ENCODE measurements at places on chromosomes 2 and 18. TPM values are rescaled to one million over a fixed set of nuclear protein-coding genes. Genes with fewer than 3 reads are reported as not detected.
A peak's percentile ranks its signal among the peaks of the same experiment; 100 is the strongest.

Gene ANTXR1
- 12.8 TPM for polyA plus RNA-seq

DNA sequence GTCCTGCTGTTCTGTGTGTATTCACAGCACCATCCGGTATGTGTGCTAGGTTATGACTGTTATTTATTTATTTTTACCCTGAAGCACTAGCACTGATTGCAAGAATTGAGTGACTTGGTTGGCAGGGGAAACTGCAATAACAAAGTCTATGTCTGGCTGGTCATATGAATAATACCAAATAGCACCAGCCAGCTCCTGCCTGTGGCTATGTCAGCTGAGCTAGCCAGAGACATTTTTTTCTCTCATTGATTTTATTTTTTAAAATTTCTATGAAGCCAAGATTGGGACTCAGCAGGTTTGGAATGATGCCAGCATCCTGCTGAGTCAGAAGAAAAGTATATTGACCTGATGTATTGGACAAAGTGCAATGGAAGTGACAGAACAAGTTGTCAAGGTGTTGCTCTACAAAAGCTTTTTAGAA is 188.5 kb upstream of the CDH2 start:
- no peak for DNase-seq

Gene PPP1R1C
- 3.0 TPM for polyA plus RNA-seq

- DNase-seq, result peak; percentile 73
These were observed 67.2 kb downstream of the KCTD1 start for GRCh38 chr18:26480897-26481795.

- no peak for DNase-seq
These were observed 21.5 kb upstream of the GPC1 start for GRCh38 chr2:240413813-240414429.

- DNase-seq, result no peak
These were observed 62.3 kb downstream of the SMIM21 start for GRCh38 chr18:75365254-75365629.

Gene CRYBA2
- polyA plus RNA-seq, result not detected

Gene HOXD11
- not detected for polyA plus RNA-seq

Gene CHST9
- 0.03 TPM for polyA plus RNA-seq

GRCh38 chr2:148952621-148953020 is 77.6 kb downstream of the KIF5C start:
- DNase-seq, result no peak

Gene DSC1
- polyA plus RNA-seq, result 3.1 TPM

DNA sequence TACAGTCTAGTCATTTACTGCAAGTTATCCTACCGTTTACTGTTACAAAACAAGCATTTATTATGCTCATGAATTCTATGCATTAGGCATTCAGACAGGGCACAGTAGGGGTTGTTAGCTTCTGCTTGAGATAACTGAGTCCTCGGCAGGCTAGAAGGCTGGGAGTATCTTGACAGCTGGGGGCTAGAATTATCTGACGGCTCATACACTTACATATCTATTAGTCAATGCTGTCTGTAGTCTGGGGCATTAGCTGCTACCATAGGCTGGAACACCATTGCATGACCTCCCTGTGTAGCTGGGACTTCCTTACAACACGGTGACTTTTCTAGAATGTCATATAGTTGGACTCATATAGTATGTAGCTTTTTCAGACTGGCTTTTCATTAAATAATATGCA is 61.9 kb upstream of the ALK start:
- no peak for DNase-seq

Gene LRPPRC
- 115 TPM for polyA plus RNA-seq

Gene IGFBP5
- 0.15 TPM for polyA plus RNA-seq

GRCh38 chr18:8374676-8375075 is 234.6 kb upstream of the RAB12 start:
- no peak for DNase-seq

Gene ERBB4
- polyA plus RNA-seq, result 0.01 TPM

GRCh38 chr2:191362841-191363240 is 117.6 kb downstream of the MYO1B start:
- DNase-seq, result no peak

DNA sequence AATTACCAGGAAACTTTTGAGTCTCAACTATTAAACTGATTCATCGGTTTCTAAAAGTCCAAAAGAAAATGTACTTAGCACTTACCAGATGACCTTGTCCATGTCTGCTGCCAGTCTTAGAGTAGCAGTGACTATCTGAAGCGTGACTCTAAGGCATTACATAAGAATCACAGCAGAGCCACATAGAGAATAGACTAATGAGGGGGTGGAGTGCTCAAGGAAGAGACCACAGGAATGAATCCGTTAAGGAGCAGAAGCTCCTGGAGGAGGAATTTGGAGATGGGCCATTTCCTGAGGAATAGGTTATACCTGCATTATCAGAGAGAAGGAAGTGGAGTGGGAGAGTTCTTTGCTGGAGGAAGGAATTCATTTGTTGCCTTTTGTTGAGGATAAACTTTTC is 116.0 kb downstream of the MAP3K20 start:
- peak; percentile 30 for DNase-seq

- no peak for DNase-seq
These were observed 15.3 kb downstream of the SEH1L start for GRCh38 chr18:12963069-12963468.

GRCh38 chr2:90079374-90079773 is 1387.9 kb downstream of the RPIA start:
- no peak for DNase-seq

DNA sequence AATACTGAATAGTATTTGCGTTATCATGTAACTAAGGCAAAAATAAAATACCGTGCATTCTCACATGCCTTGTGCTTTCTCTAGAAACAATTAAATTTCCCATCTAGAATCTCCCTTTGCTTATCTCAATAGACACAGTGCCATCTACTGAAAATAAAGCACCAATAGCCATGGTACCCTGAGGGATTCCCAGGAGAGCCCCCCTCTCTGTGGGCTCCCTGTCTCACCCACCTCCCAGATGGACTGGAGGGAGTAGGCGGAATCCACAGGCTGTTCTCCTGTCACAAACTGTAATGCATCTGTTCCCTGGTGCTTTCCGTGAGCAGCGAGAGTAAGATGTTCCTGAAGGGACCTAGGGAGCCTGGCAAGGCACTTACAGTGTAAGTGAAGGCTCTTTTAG is 112.4 kb upstream of the UPP2 start:
- no peak for DNase-seq

GRCh38 chr2:126754240-126755004 is 98.5 kb downstream of the GYPC start:
- no peak for DNase-seq

Gene GCG
- polyA plus RNA-seq, result not detected

Gene SCG2
- polyA plus RNA-seq, result 0.08 TPM

GRCh38 chr2:127176371-127177311 is 43.5 kb downstream of the CYP27C1 start:
- no peak for DNase-seq

Gene SDC1
- polyA plus RNA-seq, result 1,057 TPM

Gene EFHD1
- not detected for polyA plus RNA-seq

Data from keratinocyte (primary cell).